Left ventricle myocardium inferior (tissue), 1 donor: ENCODE measurements at places on chromosomes 1 and 21. TPM values are rescaled to one million over a fixed set of nuclear protein-coding genes. Genes with fewer than 3 reads are reported as not detected.

TAL1 gene
- total RNA-seq, result 4.3 TPM

DNA sequence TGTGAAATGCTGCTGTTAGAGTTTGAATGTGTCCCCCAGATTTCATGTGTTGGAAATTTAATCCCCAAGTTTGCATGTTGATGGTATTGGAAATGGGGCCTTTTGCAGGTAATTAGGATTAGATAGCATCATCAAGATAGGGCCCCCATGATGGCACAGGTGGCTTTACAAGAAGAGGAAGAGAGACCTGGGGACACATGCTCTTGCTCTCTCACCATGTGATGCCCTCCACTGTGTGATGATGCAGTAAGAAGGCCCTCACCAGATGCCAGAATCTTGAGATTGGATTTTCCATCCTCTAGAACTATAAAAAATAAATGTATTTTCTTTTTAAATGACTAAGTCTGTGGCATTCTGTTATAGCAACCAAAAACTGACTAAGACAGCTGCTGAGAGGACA lies 57.0 kb upstream of the NEK7 start:
- no peaks in the 10 kb centered on the region for H3K36me3 ChIP-seq
- no peaks in the 10 kb centered on the region for H3K27me3 ChIP-seq
- no peak for DNase-seq
- H3K27ac ChIP-seq, result no peak overlapping the region

GPA33 gene
- 0.91 TPM for total RNA-seq

DNA sequence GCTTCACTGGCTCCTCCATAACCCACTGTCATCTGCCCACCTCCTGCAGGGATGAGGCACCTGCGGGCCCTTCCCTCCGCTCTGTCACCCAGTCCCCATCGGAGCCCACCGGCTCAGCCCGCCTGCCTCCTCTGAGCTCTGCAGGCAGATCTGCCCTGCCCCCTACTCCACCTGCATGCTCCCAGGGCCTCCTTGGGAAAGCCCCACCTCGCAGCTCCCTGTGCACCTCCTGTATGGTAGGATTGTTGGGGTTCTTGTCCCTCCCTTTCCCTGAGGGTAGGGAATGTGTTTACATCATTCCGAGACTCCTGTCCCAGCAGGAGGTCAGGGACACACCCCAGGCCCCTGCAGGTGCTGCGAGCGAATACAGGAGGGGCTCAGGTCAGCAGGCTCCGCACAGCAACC lies 50.5 kb downstream of the SIK1 start:
- H3K36me3 ChIP-seq, result no peaks in the 10 kb centered on the region
- no peaks in the 10 kb centered on the region for H3K4me1 ChIP-seq
- H3K27ac ChIP-seq, result no peak overlapping the region
- DNase-seq, result no peak

DNA sequence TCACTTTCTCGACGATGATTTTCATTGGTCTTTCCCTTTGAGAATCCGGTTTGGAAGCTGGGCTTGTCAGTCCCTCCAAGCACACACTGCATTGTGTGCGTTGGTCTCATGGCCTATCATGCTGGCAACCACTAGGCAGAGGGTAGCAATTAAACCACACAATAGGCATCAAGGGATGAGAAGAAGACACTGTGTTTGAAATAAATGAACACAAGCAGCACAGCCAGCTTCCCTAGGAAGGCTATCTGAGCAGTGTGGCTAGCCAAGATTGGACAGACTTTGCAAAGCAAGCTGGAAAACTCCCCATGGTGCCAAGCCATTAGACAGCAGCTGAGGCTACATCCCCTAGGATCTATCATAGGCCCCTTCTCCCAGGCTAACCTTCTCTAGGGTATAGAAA lies 288.7 kb downstream of the NUF2 start:
- H3K27me3 ChIP-seq, result no peaks in the 10 kb centered on the region
- no peaks in the 10 kb centered on the region for H3K36me3 ChIP-seq
- no peak for DNase-seq
- H3K27ac ChIP-seq, result no peak overlapping the region

UBL4B gene
- total RNA-seq, result not detected

DNA sequence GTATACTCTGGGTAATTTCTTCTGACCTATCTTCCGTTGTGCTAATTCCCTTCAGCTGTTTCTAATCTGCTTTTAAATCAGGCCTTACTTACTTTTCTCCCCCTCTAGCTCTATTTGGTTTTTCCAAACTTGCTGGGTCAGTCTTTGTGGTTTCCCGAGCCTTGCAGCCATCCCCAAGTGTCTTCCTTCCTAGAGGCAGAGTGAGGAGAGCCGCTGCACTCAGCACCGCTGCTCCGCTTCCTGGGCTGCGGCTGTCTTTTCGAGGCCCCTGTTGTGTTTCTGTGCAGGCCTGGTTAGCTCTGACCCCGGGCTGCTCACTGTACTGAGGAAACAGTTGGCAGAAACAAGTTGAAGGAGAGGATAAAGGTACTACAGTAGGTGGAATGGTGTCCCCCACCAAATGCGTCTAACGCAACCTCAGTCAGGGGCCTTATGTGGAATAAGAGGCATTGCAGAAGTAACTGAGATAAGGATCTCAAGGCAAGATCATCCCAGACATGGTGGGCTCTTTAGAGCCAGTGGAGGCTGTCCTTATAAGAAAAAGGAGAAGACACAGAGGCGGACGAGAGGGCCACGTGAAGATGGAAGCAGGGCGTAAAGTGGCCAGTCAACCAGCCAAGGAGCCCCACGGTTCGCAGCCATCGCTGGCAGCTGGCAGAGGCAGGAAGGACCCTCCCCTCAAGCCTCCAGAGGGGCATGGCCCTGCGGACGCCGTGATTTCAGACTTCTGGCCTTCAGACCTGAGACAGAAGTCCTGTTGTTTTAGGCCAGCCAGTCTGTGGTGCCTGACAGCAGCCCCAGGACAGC lies 10.5 kb downstream of the WNT9A start:
- no peaks in the 10 kb centered on the region for H3K27me3 ChIP-seq
- H3K36me3 ChIP-seq, result no peaks in the 10 kb centered on the region
- H3K4me3 ChIP-seq, result no peak overlapping the region
- DNase-seq, result no peak
- peaks cover 5% of the 10 kb centered on the region for H3K4me1 ChIP-seq

MTARC1 gene
- total RNA-seq, result 8.3 TPM

CD101 gene
- 0.74 TPM for total RNA-seq

GRCh38 chr1:36559061-36559460 lies 76.3 kb upstream of the CSF3R start:
- H3K4me1 ChIP-seq, result no peaks in the 10 kb centered on the region
- peaks cover 83% of the 10 kb centered on the region for H3K27me3 ChIP-seq
- no peak overlapping the region for H3K4me3 ChIP-seq
- no peaks in the 10 kb centered on the region for H3K36me3 ChIP-seq
- DNase-seq, result no peak

DNA sequence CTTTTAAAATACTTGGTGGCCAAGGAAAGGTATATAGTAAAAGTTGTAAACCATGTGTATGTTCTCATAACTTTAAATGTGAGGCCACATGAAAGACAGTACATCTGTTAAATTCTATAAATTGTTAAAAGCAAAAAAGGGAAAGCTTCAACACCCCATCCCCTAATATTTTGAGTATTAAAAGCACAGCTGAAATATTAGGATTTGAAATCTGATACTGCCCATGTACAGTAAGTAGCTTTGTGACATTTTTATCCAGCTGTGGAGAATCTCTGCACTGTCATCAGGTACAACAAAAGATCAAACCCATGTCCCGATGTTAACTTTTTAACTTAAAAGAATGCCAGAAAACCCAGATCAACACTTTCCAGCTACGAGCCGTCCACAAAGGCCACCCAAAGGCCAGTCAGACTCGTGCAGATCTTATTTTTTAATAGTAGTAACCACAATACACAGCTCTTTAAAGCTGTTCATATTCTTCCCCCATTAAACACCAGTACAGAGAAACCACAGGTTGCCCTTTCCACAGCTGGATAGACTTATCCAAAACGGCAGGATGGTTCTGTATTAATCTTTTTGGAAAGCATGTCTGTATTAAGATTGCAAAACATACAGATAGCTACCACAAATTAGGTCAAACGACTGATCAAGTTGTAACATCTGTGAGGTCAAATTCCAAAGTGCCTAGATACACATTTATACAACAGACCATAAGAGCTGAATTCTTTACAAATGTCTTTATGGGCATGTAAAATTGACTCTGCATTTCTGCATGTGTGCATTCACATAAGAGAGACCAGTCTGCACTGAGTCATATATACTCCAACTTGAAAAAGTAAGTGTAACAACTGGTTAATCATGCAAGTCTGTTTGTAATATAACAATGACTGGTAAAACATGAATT lies 5.2 kb downstream of the IRF2BP2 start:
- peaks cover 83% of the 10 kb centered on the region for H3K4me1 ChIP-seq
- no peaks in the 10 kb centered on the region for H3K27me3 ChIP-seq
- H3K36me3 ChIP-seq, result peaks cover 47% of the 10 kb centered on the region
- H3K27ac ChIP-seq, result peak overlapping the region; percentile 100
- peak overlapping the region; percentile 87 for H3K4me3 ChIP-seq

DNA sequence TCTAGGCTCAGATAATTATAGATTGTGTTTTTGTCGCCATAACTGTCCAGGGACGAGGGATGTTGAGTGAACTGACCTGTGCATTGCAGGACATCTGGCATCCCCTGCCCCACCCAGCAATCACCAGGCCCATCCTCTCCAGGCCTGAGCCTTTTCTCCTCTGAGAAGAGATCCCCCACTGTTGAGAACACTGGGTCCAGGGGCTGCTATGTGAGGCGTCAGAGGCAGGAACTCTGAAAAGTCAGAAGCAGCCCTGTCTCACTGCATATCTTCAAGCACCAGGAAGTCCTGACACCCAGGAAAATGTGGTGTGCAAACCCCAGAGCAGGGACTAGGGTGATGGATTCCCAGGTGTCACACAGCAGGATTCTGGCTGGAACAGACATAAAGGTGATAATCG lies 17.1 kb upstream of the ACBD3 start:
- no peak for DNase-seq
- no peaks in the 10 kb centered on the region for H3K36me3 ChIP-seq
- peaks cover 8% of the 10 kb centered on the region for H3K27me3 ChIP-seq

DNA sequence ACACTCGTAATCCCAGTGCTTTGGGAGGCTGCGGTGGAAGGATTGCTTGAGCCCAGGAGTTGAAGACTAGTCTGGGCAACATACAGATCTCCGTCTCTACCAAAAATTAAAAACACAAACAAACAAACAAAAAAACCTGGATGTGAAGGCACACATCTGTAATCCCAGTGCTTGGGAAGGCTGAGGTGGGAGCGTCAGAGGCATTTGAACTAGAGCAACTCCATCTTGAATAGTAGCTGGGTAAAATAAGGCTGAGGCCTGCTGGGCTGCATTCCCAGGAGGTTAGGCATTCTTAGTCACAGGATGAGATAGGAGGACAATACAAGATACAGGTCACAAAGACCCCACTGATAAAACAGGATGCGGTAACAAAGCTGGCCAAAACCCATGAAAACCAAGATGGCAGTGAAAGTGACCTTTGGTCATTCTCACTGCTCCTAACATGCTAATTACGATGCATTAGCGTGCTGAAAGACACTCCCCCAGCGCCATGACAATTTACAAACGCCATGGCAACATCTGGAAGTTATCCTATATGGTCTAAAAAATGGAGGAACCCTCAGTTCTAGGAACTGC lies 33.2 kb upstream of the RD3 start:
- peaks cover 33% of the 10 kb centered on the region for H3K4me1 ChIP-seq
- no peak overlapping the region for H3K4me3 ChIP-seq
- no peaks in the 10 kb centered on the region for H3K36me3 ChIP-seq
- H3K27me3 ChIP-seq, result no peaks in the 10 kb centered on the region
- DNase-seq, result no peak

HOOK1 gene
- 4.0 TPM for total RNA-seq

DNA sequence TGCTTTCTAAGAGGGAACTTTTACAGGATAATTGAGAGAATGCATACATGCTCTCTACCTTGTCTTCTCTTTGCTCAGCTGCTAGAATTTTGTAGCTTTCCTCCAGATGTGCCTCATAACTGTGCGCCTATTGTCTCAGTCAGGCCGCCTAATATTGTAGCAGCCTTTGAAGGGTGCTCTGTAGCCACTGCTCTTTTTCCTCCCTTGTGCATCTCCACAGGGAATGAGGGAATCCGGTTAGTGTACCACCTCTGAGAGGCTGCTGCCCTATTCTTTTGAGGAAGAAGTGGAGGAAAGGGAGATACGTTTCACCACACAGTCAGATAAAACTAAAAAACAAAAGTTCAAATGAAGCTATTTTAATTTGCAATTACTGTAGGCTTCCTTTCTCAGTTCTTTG lies 22.8 kb downstream of the TTC3 start:
- H3K27me3 ChIP-seq, result no peaks in the 10 kb centered on the region
- H3K27ac ChIP-seq, result no peak overlapping the region
- H3K4me3 ChIP-seq, result no peak overlapping the region
- no peaks in the 10 kb centered on the region for H3K4me1 ChIP-seq
- no peak for DNase-seq

DNA sequence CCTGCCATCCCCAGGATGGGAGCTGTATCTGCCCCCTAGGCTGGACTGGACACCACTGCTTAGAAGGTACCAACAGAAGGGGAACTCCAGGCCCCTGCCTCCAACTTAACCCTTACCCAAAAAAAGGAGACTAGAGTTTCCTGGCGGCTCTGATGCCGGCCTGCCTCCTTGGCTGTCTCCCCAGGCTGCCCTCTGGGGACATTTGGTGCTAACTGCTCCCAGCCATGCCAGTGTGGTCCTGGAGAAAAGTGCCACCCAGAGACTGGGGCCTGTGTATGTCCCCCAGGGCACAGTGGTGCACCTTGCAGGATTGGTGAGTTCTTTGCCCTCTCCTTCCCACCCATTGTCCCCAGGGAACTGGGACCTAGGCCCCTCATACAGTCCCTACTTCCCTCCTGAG lies 8.1 kb upstream of the LRRC71 start:
- peaks cover 37% of the 10 kb centered on the region for H3K27me3 ChIP-seq
- peaks cover 86% of the 10 kb centered on the region for H3K36me3 ChIP-seq
- no peak overlapping the region for H3K27ac ChIP-seq
- H3K4me1 ChIP-seq, result peaks cover 31% of the 10 kb centered on the region
- H3K4me3 ChIP-seq, result no peak overlapping the region

DNA sequence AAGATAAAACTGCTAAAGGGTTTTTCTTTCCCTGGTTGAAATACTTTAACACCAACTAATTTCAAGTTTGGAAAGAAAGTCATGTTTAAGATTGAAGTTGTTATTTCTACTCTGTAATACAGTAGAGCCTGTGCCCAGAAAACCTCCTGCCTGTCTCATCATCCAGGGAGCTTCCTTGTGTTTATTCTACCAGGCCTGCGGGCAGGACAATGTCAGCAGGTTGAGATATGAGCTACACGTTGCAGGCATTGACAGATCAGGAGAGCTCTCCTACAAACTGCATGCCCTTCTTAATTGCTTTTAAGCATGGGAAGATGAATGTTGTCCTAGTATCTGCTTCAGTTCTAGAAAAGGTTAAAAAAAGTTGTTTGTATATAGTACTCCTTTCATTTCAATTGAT lies 43.1 kb upstream of the CTBS start:
- H3K27me3 ChIP-seq, result no peaks in the 10 kb centered on the region
- DNase-seq, result no peak
- no peak overlapping the region for H3K27ac ChIP-seq
- no peaks in the 10 kb centered on the region for H3K36me3 ChIP-seq
- no peak overlapping the region for H3K4me3 ChIP-seq

GRCh38 chr1:168863772-168864171 lies 134.8 kb upstream of the DPT start:
- H3K27ac ChIP-seq, result peak overlapping the region; percentile 65
- no peaks in the 10 kb centered on the region for H3K27me3 ChIP-seq
- no peak overlapping the region for H3K4me3 ChIP-seq
- no peak for DNase-seq

BNIPL gene
- 0.47 TPM for total RNA-seq
